ENCODE measurements at places on chromosomes 1 and 21. TPM values are rescaled to one million over a fixed set of nuclear protein-coding genes. Genes with fewer than 3 reads are reported as not detected.

PDE4DIP gene
- total RNA-seq = 164 TPM

CFAP126 gene
- total RNA-seq = not detected

MNDA gene
- 3.5 TPM for total RNA-seq

PBX1 gene
- 37.4 TPM for total RNA-seq

MASP2 gene
- not detected for total RNA-seq

COL11A1 gene
- total RNA-seq = not detected
